NCI-H524 (cell line): ENCODE measurements at places on chromosomes 7 and 10.

DNA sequence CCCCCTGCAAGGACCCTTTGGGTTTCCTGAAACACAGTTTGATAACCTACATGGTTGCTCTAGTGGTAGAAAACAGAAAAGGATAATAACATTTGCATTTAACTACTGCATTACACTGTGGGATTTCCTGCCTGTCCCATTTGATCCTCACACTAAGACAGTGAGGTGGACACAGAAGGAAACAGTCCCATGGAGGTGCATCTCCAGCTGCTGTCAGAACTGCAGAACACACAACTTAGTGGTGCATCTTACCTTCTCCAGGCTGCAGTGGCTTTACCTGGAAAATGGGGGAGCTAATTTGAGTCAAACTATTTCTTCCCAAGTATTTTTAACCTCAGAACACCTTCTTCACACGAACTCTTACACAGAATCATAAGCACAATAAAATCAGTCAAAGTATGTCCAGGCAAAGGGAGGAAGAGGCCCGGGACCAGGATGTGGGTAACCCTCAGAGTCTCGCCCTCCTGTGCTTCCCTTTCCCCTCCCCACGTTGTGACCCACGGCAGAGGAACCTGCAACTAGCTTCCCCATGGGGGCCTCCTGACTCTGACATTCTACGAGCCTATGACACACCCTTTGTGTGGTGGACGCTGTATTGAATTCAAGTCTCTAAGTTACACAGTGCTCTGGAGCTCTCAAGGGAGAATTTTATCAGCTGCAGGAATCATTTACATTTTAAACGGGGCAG, 33.7 kb downstream of the SCRN1 start:
- DNase-seq, result no peak

- DNase-seq, result no peak
Measured at GRCh38 chr7:111855842-111856227, 293.5 kb upstream of the IMMP2L start.

DNA sequence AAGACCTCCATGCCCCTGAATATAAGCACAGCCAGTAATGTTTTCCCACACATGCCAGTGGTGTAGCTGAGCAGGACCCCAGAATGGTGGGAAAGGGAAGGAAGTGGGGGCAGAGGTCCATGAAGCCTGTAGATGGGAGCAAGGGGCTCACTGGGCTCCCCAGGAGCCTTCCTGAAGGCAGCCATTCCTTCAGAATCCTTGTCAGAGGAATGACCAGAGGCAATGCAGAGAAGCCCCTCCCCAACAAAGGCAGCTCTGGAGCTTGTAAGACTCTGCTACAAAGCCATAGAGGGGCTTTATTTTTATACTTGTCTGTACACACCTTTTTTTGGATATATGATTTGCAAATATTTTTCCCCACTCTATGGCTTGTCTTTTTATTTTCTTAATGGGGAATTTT, 165.0 kb upstream of the TCF7L2 start:
- no peak for DNase-seq

DNA sequence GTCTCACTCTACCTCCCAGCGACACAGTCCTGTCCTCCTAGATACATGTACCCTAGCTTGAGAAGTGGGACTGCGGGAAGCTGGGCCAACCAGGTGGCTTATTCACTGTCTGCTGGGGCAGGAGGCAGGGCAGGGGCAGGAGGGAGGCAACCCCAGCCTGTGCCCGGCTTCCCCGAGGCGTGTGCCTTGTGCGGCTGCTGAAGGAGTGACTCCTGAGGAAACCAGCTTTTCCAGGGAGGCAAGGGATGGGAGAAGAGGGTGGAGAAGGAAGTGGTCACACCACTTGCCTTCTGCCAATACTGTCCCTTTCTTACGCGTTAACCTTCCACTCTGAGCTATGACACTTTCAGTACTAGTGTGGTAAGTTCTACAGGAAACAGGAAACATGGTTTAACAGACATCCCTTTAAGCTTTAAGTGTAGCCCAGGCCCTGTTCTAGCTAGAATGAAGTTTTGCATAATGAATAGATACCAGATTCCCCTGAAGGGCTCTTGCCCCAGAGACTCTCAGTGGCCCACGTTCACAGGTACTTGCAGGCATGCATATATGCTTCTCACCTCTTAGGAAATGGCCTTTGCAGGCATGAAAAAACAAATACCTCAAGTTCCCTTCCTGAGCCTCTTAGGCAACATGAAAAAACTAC, 40.6 kb downstream of the SYPL1 start:
- DNase-seq, result no peak

DNA sequence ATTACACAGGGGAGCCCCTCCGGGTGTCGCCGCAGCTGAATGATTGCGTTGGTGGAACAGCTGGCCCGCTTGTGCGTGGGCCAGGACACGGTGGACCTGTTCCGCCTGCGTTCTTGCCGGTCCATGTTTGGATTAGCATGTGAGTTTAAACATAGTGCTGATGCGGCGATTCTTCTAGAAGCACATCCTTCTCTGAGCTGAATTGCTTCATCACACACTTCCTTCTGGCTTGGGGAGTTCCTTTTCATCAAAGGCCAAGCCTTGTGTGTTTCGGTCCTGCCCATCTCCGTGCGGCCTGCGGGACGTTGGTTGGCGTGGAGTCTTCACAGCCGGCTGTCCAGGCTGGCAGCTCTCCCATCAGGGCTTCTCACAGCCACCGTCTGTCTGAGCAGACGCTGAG, 45.5 kb upstream of the SLC29A4 start:
- DNase-seq, result no peak

DNA sequence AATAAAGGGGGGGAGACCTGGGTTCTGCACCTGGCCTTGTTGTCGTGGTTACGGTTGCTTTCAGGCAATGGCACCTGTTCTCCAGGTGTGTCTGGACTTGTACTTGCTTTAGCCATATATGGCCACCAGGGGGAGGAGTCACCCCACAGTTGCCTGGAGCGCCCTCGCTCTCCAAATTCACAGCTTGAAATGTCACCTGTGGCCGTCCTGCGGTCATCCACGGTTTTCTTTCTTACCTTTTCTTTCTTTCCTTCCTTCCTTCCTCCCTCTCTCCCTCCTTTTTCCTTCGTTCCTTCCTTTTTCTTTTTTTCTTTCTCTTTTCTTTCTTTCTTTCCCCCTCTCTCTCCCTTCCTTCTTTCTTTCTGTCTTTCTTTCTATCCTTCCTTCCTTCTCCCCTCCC, 157.2 kb upstream of the ZNF92 start:
- DNase-seq, result peak; percentile 35

DNA sequence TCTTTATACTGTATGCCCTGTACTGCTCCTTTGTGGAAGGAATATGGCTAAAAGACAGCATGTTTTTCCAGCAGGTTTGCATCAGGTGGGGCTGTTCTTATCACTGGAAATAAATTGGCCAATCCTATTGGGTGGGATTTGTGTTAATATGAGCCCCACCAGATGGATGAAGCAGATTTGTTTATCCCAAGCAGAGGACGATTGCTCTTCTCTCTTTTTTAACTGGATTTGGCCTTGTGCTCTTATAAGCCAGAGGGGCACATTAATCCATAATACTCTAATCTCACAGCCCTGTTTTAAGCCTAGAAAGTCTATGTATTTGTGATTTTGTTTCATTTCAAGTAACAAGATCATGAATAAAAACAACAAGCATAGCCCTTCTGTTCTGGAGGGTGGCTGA, 240.1 kb upstream of the ADARB2 start:
- DNase-seq, result peak; percentile 86

DNA sequence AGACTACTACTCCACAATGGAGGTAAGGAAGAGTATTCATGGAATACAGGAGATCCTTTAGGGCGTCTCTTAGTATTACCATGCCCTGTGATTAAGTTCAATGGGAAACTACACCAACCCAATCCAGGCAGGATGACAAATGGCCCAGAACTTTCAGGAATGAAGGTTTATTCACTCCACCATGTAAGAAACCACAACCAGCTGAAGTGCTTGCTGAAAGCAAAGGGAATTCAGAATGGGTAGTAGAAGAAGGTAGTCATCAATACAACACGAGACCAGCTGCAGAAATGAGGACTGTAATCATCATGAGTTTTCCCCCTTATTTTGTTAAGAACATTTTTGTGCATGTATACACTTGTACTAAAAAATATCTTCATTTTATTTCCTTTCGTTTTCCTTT, 76.6 kb downstream of the GPR37 start:
- DNase-seq, result no peak

- no peak for DNase-seq
Measured at GRCh38 chr7:55296070-55296469, 69.1 kb upstream of the LANCL2 start.
